ENCODE measurements at places on chromosomes 5 and 9.

GRCh38 chr9:26292943-26293342, 599.7 kb downstream of the CAAP1 start:
- no peak for DNase-seq

DNA sequence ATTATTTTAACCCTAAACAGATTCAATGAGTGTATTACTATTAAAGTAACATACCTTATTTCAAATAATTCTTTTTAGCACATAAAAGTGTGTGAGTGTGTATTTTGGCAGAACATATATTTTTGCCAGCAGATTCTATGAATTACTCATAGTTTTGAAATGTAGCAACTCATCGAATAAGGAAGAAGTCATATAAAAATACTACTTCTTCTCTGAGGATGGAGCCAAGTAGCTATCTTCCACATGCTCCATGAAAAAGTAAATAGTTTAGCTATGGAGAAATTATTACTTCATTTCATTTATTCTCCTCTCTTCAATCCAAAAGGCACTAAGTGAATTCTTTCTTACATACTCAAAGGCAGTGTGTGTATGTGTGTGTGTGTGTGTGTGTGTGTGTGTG, 1090.4 kb upstream of the CDH6 start:
- DNase-seq = no peak

GRCh38 chr9:17942498-17942897, 363.6 kb downstream of the SH3GL2 start:
- DNase-seq = no peak

GRCh38 chr5:7755958-7756357, 95.0 kb downstream of the CFAP90 start:
- no peak for DNase-seq

DNA sequence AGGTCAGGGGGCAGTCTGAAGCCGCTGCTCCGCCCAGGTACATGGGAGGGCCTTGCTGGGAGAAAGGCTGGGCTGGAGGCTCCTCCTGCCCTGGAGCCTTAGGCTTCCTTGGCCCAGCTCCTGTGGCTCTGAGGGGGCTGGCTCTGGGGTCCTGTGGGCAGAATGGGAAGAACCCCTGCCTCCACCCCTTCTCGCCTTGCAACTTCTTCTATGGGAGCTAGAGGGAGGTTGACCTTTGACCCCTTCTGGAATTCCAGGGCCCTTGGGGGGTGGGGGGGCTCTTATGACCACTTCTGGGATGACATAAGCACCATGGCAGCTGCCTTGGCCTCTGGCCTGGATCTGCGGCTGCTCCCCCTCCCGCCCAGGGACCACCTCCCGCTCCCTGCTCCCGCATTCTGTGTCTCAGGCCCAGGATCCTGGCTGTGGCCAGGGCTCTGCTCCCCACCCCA, 32.2 kb downstream of the IER5L start:
- no peak for DNase-seq

GRCh38 chr5:3535414-3536211, 60.0 kb upstream of the IRX1 start:
- DNase-seq = no peak

DNA sequence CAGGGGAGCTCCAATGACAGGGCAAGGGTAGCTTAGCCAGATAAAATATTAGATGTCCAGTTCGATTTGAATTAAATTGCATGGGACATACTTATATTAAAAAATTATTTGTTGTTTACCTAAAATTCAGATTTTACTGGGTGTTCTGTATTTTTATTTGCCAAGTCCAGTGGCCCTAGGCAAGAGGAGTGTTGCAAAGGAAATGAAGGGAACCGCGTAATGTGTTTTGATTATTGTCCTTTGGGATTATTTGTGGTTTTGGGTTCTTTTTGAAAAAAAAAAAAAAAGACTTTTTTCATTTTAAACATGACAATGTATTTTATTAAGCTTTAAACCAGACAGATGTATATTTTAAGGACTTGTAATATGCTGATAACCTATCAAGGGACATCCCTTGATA, 179.3 kb downstream of the C9orf152 start:
- no peak for DNase-seq

- no peak for DNase-seq
Measured at GRCh38 chr5:3105581-3105980, 354.1 kb upstream of the IRX2 start.

DNA sequence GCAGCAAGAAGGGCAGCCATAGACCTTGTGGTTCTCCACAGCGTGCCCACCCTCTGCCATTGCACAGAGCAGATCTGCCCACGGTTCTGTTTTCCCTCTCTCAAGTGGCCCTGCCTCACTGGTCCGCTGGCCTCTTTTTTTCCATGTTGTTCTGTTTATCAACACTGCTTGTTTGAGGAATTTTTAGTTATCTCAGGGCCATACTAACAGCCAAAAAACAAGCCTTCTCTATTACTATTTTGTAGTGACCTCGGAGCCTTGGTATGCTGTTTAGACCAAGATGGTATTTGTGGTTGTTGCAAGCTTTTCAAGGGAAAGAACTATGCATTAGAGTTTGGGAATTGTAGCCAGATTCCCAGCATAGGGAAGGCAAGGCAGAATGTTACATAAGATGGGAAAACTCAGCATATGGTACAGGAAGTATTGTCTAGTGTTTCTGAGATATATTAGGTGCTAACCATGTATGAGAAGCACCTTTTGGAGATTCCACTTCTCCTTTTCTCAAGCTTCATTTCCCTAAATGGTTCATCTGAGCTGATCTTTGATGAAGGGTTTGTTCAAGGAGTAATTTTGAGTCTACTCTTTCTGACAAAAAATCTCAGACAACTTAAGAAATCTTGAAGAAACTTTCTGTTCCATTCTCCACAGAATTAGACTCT, 54.3 kb downstream of the NUP214 start:
- no peak for DNase-seq

GRCh38 chr9:100425758-100426157, 1.2 kb upstream of the MSANTD3 start:
- DNase-seq = no peak

DNA sequence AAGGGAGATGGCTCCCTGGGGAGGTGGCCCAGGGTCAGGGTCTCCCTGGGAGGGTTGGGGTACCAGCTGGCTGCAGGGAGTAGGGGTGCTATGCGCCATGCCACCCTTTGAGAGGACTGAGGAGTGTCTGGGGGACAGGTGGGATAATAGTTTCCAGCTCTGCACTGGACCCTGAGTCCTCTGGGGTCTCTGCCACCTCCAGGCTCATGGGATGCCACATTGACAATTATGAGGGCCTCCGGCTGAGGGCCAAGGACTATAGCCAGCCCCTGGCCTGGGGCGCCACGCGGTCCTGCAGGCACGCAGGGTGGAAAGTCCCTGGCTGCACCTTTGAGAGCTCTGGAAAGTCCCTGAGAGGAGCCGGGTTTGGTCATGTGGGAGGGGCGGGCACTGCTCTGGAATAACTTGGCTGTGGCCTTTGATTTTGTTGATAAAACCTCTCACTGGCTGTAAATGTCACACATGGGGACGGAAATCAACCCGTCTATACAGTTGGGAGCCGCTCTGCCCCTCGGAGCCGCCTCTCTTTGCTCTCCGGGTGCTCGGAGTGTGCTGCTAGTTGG, 16.0 kb downstream of the TRAF2 start:
- peak; percentile 79 for DNase-seq

DNA sequence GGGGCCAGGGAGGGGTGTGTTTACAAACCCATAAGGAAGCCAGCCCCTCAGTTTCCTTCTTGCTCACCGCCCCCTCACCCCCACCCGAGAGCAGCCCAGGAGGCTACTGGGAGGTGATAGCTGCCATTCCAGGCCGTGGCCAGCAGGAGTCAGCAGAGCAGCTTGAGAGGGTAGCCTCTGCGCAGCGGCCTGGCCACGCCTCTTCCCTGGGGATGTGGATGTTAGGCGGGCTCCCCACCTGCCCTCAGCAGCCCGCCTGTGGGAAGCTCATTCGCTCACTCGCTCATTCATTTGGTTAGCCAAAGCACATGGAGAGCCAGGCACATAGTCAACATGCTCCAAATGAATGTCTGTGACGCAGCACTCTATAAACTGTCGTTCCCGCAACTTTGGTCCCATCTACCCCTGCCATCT, 6.1 kb upstream of the DPM2 start:
- DNase-seq = peak; percentile 59

GRCh38 chr5:164372892-164373291, 867.5 kb downstream of the MAT2B start:
- no peak for DNase-seq

DNA sequence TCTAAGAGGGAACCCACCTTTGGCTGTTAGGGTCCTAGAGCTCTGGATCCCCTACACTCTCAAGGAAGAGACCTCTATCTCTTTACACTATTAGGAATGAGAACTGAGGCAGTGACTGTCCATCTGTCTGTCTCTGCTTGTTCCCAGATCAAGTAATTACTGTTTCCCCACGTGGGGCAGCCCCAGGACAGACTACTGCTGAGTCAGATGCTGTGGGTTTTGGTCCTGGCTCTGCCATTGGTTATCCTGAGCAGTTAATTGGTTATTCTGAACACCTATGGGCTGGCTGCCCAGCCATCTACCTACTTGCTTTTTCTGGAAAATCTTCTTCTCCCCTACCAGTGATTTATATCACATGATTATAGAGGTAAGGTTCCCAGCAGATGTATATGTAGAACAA, 33.3 kb downstream of the FBXO10 start:
- DNase-seq = no peak

DNA sequence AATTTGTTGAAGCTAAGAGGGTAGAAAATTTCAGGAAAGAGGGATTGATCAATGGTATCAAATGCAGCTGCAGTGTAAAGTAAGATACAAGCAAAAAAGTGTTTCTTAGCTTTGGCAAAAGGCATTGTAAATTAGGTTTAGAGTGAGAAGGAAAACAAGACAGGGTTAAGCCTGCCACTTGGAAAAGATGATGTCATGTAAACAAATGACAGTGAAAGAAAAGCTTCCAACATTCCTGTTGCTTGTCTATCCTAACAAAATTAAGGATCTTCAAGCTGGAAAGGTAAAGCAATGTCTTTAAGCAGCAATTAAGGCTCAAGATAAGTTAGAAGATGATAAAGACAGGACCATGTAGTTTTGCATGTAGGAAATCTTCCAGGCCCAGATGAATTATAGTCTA, 139.1 kb upstream of the PPP2R2B start:
- DNase-seq = no peak

DNA sequence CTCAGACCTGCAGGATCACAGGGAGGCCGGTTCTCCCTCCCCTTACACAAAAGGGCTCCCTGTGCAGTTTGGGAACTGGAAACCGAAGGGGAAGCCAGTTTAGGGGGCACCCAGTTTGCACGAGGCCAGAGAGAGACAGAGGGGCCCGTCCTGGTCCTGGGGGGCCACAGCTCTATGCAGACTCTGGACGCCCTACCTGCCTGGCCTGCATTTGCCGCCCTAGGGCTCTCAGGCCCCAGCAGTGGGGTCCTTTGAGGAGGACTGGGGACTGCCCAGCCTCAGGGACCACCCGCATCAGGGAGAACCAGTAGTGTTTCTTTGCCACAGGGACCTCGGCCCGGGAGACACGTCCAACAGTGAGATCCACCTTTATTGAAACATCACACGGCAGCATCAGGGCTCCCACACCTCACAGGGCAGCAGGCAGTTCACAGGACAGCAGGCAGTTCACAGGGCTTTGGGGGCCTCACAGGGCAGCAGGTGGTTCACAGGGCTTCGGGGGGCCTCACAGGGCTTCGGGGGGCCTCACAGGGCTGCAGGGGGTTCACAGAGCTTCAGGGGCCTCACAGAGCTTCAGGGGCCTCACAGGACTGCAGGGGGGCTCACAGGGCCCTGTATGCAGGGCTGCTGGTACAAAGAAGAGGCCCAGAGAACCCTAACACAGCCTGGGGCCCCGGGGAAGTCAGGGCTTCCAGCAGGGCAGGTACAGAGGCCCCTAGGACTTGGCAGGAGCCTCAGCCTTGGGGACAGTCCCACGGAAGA, 648 bp upstream of the NSMF start:
- DNase-seq = no peak

DNA sequence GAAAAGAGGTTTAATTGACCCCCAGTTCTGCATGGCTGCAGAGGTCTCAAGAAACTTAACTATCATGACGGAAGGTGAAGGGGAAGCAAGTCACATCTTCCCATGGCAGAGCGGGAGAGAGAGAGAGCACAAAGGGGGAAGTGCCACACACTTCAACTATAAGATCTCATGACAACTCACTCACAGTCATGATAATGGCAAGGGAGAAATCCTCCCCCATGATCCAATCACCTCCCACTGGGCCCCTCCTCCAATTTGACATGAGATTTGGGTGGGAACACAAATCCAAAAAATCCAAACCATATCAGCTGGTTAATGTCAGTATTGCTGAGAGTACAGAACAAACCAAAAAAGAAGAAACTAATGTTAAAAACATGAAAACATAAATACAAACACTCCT, 120.2 kb downstream of the STARD4 start:
- no peak for DNase-seq

GRCh38 chr5:151665613-151666012, 21.1 kb downstream of the SPARC start:
- DNase-seq = no peak

DNA sequence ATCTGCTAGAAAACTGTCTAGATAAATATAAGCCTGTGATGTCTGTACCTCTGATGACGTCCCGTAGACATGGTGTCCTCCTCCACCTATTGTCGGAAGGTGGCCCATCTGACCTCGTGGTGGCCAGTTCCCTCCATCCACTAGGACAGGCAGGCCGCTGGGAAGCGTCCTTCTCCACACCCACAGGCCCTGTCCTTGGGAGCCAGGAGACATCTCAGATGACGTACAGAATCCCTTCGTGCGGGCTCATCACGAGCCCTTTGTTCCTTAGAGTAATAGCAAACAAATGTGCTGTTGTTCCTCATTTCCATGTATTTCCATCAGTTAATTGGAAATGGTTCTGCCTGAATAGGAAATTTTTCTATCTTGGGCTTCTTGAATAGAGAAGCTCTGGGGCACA, 38.3 kb upstream of the TENT4A start:
- no peak for DNase-seq

DNA sequence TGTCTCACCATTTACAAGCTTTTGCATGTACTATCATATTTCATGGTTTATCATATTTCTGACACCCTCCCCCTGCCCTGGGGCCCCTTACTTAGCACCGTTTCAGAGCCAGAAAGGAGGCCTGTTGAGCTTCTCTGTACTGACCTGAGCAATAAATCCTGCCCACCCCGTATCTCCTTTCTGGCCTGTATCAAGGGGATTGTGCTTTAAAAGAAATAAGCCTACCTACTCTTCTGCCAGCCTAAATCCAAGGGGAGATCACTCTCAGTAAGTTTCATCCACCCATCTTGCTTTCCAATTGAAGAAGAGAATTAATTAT, 54.0 kb upstream of the FST start:
- no peak for DNase-seq

- no peak for DNase-seq
Measured at GRCh38 chr9:88833946-88834345, 157.3 kb upstream of the S1PR3 start.

DNA sequence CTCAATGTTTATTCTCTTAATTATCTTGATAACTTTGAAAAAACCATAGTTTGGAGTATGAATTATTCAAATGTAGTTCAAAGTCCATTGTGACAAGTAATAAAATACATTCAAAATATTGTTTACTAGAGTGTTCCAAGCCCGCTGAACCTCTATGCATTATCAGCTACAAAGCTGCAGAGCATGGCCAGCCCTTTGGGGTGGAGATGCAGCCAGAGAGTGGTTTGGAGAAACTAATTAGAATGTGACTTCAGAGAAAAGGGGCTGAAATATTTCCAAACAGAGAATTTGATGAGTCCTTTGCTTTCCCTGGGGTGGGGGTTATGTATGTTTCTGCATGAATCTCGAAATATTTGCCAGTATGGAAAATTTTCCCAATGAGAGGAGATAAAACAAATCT, 211.3 kb downstream of the NTRK2 start:
- DNase-seq = no peak

GRCh38 chr5:126284977-126285696, 138.1 kb upstream of the GRAMD2B start:
- no peak for DNase-seq

GRCh38 chr5:52869391-52869790, 81.7 kb downstream of the ITGA1 start:
- DNase-seq = no peak

Measured in effector memory CD8-positive, alpha-beta T cell (primary cell).